ENCODE measurements at places on chromosomes 5 and 9.

DNA sequence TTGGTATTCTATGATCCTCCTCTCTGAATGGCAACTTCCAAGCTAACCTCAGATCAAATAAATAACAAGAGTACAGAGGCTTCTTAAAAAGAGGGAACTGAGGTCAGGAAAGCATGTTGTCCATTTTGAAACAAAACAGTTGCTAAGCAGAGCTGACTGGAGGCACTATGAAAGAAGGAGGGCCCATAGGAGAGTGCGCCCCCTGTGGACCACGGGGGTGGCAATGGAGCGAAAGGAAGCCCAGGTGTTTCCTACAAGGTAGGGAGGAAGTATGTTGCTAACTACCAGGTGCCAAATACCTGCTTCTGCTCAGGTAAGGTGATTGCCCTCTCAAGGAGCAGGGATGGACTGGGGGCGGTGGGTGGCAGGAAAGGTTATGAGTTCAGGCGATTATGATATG is 101.8 kb upstream of the MAST4 start:
- peak; percentile 2 for DNase-seq

DNA sequence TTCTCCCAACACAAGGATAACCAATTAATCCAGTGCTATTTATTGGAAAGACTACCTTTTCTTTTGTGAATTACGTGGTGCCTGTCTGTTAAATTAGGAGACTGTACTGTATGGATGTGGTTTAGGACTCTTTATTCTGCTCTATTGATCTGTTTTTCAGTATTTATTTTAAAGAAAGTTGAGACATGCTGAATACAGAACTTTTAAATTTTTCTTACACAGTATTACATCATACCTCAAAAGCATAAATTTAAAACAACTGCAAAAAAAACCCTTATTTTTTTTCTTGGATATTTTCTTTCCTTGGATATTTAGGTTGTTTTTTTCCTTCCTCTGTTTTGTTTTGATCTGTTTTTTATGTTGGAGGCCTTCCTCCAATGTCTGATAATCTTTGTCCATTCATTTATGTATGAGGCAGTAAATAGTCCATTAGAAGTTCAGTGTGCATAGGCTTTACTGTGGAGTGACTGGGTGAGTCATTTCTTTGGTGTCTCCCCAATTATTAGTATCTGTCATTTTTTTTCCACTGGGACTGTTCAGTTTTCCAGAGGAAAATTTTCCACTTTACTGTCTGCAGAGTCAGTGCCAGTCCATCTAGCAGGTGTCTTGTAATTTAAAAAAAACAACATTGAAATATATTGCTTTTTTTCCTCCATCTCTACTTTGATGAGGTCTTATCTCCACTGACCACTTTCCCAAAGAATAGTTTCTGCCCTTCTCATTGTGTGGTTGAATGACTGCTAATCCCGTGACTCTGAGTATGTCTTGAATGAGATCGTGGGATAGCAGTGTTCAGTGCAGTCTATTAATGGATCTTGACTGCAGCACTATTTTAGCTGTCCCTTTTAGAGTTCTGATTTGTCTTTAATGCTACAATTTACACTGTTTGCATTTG is 15.2 kb downstream of the CYSTM1 start:
- DNase-seq, result no peak

DNA sequence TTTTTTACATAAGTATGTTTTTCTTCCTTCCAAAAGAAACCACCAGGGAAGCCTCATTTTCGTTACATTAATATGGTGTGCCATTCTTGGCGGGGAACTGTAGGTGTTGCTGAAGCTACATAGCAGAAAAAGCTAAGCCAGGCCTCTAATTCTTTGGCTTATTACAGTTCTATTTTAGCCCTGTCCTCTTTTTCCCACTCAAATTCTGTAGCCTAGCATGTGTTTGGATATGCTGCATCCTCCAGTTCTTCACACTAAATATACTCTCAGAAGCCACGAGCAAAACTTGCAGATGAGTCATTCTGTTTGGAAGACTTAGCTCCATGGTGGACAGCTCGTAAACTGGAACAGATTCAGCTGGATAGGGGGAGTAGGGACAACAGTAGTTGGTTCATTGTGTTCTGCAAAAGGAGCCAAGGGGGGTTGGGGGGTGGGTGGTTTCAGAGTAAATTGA is 369.4 kb downstream of the TMEM161B start:
- peak; percentile 24 for DNase-seq

- DNase-seq, result no peak
Observed at GRCh38 chr5:152462021-152462721, 57.1 kb upstream of the NMUR2 start.

GRCh38 chr5:76236684-76237083 is 153.5 kb downstream of the SV2C start:
- no peak for DNase-seq

GRCh38 chr5:101364469-101364868 is 461.4 kb upstream of the ST8SIA4 start:
- DNase-seq, result no peak
